ENCODE measurements at places on chromosomes 16 and 17.

DNA sequence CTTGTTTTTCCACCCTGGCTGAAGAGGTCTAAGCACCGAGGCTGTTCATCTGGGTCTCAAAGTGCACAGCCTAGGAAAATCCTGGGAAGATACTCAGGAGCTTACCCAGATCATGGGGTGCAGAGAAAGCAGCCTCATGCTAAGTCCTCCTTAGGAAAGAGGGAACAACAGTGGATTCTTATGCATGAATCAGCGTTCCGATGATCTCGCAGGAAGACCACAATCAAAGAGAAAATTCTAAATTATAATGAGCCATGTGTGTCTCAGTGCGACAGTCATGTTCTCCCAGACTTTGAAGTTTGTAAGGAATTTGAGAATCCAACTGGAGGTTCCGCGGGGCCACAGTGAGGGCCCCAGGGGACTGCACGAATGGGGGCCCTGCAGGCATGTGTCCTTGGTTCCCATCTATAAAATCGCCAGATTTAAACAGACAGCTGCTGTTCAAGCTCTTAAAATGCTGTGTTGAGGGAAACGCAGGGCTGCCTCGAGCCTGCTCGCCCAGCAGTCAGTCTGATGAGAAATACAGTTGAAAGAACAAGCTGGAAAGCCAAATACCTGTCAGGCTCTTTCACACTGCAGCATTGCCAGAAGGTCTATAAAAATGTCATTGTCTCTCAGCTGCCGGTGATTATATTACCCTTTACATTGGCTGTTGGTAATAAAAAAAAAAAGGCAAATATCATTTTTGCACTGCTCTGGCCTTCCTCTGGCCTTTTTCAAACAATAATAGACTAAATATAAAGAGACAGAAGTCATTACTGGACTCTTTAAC lies 152.1 kb downstream of the PMP22 start:
- no peak for DNase-seq

DNA sequence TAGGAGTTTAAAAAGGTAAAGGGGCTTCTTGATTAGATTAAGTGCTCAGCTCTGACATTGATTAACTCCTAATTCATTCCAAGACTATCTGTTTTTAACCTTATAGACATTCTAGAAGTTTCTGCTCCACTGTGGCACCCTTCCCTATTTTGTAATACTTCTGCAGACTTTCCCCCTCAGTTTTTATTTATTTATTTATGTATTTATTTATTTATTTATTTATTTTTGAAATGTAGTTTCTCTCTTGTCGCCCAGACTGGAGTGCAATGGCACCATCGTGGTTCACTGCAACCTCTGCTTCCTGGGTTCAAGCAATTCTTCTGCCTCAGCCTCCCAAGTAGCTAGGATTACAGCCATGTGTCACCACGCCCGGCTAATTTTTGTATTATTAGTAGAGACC lies 185.8 kb downstream of the PHKB start:
- DNase-seq = no peak

- peak; percentile 84 for DNase-seq
Measured at GRCh38 chr16:72425571-72426341, 253.8 kb upstream of the PMFBP1 start.

- peak; percentile 82 for DNase-seq
Measured at GRCh38 chr16:16120044-16120381, 103.3 kb downstream of the ABCC6 start.

DNA sequence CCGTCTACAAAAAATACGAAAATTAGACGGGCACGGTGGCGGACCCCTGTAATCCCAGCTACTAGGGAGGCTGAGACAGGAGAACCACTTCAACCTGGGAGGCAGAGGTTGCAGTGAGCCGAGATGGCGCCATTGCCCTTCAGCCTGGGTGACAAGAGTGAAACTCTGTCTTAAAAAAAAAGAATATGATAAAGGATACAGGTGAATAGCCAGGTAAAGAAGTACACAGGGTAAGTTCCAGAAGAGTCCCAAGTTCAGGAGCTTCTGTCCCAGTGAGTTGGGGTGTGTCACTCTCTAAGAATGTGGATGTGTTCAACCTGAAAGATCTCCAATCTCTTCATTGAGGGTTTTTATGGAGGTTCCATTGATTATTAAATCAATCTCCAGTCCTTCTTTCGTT lies 6.8 kb downstream of the TMC5 start:
- no peak for DNase-seq

- no peak for DNase-seq
Measured at GRCh38 chr16:1613211-1613622, 1.1 kb downstream of the CRAMP1 start.

- DNase-seq = no peak
Measured at GRCh38 chr16:22373662-22374310, 633 bp downstream of the CDR2 start.

GRCh38 chr17:80812362-80813088 lies 179.1 kb upstream of the CHMP6 start:
- no peak for DNase-seq

GRCh38 chr16:78294538-78295225 lies 195.2 kb downstream of the WWOX start:
- no peak for DNase-seq

- DNase-seq = no peak
Measured at GRCh38 chr16:57315416-57315815, 30.9 kb upstream of the PLLP start.

DNA sequence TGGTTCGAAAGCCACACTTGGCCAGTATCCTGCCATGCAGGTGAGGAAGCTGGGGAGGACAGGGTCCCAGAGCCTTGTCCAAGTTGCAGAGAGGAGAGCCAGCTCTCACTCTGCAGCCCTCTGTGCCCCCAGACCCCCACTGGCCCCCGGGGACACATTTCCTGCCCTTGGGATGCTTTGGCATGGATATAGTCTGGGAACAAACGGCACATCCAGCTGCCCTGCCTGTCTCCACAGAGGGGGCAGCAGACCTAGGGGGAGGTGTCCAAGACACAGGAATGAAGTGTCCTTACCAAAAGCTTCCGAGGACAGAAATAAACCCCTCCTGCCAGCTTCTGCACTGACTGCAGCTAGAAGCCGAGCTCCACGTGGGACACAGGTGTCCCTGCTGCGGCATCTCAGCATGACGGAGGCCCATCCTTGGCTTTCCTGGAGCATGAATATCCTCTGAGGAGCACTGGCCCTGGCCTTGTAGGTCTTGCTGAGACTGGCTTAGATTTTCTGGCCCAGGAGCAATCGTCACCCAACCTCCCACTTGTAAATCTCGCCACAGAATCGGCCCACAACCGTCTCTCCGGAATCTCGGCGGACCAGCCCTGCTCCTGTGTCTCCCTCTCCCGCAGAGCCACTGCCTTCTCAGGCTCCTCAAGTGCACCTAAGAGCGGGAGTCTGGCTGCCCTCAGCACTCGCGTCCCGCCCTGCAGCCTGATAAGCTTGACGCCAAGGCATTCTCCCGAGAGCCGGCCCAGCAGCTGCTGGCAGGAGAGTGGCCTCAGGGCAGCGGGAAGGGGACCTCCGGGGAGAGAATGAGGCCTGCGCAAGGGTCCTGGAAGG lies 1.1 kb upstream of the CAPN15 start:
- DNase-seq = peak; percentile 25

DNA sequence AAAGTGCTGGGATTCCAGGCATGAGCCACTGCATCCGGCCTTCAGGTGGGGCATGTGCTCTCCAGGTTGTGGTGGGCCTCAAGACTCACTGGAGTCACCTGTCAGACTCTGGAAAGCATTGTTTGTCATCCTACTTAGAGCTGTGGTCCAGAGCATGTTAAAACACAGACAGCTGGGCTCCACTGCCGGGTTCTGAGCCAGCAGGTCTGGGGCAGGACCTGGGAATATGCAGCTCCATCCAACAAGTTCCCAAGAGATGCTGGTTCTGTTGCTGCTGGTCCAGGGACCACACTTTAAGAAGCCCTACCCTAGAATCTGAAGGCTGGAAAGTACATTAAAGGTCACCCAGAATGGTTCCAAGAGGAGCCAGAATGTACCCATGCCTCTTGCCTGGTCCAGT lies 75.3 kb downstream of the GAS7 start:
- DNase-seq = no peak

GRCh38 chr17:78154903-78155811 lies 9.0 kb downstream of the C17orf99 start:
- DNase-seq = no peak
